ENCODE measurements at places on chromosomes 3 and 15.

DNA sequence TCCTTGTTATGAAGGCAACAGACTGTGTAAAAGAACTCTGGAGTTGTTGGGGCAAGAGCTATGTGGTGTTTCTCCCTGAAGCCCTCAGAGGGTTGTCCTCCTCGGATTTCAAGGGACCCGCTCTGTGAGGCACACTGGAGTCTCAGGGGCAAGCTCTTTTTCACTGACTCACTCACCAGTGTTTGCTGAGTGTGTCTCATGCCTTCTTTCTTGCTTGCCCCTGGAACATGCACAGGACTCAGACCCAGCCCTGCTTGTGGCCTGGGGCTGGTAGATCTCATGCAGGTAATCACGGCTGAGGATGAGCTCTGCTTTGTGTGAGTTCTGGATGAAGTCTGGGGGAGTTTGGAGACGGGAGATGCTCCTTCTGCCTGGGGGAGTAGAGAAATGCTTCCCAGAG, 93.7 kb downstream of the CACNA1D start:
- no peak for DNase-seq

DNA sequence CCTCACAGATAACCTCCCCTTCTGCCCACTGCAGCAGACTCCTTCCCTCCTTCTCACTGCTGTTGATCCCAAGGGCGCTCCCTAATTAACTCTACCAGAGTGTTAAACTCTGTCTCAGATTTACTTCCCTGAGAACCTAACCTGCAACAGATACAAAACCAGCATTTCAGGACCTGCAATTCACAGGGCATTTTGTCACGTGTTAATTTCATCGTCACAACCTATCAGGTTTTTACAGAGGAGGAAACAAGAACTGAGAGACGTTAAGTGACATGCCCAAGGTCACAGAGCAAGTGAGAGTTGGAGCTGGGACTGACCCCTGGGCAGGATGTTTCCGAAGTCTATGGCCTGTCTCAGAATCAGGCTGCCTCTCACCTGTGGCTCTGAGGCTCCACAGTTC, 223.9 kb downstream of the UACA start:
- DNase-seq, result no peak

DNA sequence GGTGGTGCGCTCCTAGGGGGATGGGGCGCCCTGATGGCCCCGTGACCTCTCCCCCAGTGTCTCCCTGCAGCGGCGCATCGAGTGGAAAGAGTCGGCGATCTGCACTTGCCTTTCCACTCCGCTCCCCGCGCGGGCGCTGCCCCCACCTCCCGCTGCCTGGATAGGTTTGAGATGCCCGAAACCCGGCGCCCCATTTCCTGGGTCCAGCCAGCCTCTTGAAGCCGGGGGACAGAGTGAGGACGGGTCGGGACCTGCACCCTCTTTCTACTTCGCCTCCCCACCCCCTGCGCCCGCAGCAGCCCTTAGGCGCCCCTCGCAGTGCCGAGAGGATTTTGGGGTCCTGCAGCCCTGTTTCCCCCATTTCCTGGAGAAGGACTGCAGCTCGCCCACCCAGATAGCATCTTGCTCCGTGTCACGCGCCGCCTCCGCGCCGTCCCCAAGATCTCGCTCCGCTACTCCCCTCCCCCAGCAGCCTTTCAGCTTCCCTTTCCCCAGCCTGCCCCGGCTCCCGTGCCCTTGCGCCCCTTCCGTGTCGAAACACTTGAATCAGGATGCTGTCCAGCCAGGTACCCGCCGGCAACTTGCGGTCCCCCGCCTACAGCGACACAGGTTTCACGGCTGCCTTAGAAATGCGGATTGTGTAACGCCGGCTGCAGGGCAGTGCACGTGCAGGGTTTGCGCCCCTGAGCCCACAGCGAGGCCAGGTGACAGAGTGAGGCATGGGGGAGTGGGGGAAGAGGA, 519 bp downstream of the ABHD6 start:
- DNase-seq, result peak; percentile 29

DNA sequence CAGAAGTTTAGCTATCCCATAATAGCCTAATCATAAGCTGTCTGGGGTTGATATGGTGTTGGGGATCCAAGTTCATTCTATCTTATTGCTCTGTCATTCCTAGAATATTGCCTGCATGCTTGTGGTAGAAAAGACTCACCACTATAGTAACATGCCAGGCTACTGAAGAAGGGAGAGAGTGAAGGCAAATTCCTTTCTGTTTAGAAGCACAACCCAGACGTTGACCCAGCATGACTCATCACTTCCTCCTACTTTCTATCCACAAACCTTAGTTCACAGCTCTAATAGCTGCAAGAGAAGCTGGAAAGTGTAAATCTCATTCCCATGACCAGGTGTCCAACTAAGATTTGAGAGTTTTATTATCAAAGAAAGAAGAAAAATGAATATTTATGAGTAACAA, 57.8 kb upstream of the NMD3 start:
- DNase-seq, result no peak

GRCh38 chr3:54861248-54862067, 66.4 kb downstream of the LRTM1 start:
- DNase-seq, result no peak

- DNase-seq, result no peak
Observed at GRCh38 chr15:77830051-77830468, 197.3 kb upstream of the LINGO1 start.

DNA sequence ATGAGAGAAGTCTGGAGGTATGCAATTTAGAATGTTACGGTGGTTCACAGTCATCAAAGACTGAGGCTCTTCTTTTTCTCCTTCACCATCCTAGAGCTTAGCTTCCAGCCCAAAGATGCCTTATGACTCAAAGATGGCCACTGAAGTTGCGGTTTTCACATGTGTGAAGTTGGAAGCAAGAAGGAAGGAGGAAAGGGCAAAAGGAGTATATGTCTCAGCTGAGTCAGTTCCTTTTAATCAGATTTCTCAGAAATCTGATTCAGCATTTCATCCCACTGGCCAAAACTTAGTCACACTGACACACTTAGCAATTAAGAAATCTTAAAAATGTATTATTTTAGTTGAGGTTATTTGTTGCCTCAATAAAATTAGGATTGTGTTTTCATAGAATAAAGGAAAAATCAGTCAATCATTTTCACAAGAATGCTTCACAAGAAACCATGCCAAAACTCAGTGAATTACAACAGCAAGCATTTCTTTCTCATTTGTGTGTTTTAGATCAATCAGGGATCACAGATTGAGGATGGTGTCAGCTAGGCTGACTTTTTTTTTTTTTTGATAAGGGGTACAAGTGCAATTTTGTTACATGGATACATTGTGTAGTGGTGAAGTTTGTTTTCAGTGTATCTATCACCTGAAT, 211.1 kb upstream of the GADL1 start:
- DNase-seq, result no peak

- DNase-seq, result no peak
Observed at GRCh38 chr15:64429448-64429847, 30.9 kb upstream of the ZNF609 start.

- no peak for DNase-seq
Observed at GRCh38 chr3:29153811-29154210, 127.1 kb upstream of the RBMS3 start.

DNA sequence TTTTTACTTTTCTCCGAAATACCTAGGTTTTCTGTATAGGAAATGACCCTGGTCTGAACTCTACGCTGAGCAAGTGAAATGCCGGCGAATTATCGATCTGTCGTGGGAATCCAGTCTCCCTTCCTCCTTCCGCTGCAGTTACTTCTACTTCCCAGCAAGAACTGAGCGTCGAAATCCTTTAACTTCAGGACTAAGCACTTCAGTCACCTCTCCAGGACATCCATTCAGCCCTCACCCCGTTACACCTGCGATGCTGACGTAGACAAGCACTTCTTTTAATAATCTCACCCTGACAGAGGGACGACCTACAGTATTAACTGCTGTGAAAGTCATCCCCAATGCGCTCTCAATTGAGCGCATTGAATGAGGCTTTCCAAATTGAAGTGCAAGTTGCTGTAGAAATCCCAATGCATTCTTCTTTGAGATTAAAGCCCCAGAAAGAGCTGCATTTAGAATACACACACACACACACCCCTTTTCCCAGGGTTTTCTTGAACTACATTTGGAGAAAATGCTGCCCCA, 1.3 kb downstream of the TOP2B start:
- DNase-seq, result no peak

DNA sequence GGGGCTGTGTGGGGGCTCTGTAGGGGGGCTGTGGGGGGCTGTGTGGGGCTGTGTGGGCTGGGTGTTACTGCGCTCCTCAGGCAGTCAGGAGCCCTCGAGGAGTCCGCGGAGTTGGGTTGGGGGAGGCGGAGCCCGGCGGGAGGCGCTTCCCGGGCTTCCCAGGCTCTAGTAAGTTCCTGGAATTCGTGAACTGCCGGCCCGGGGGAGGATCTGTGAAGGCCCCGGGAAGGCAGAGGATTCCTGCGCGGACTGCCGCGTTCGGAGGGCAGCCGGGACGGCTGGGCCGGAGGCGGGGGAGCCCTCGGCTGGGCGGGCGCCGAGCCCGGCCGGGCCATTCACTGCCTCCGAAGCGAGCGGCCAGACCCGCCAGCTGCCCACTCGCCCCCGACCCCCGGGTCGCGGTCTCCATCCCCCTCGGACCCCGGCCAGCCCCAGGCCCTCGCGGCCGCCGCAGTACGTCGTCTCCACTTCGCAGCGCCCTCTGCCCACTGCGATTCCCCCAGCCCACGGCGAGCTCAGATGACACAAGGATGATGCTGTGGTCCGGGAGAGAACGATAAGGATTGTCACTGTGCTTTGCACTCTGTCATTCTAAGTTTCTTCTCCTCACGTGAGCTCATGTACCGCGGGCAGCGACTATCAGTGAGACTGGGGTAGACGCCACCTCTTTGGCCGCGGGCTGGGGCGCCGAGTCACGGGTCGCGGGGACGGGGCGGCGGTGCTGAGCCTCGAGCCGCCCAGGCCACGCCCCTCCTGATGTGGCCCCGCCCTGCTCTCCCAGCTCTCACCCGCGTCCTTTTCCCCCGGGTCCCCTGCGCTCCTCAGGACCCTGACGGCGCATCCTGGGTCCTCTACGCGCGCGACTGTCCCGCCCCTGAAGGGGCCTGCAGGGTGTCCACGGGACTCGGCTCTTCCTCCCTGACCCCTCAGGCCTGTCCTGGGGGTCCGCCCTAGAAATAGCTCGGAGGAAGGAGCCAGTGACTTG, 65.3 kb downstream of the KLF13 start:
- DNase-seq, result peak; percentile 48
